T follicular helper cell (primary cell): ENCODE measurements at places on chromosomes 4 and X.

DNA sequence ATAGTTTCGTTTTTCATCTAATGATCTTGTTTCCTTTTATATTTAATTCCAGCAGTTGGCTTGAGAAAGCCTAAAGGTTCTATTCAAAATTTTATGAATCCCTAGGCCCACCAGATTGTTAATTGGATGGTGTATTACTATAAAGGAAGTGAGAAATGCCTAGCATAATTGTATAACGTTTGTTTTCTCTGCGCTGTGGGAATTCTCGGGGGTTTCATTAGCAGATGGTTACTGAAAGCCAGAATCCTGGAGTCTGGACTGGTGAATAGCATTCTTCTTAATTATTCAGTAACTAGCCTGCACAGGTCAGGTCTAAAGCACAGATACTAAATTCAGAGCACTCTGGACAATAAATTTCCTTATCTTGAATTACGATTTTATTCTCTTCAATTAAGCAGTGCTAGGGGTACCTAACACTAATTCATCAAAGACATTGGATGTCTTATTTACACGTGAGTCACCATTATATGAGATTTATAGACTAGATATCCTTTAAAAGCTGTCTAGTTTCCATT is 459.4 kb downstream of the DTHD1 start:
- DNase-seq: no peak

DNA sequence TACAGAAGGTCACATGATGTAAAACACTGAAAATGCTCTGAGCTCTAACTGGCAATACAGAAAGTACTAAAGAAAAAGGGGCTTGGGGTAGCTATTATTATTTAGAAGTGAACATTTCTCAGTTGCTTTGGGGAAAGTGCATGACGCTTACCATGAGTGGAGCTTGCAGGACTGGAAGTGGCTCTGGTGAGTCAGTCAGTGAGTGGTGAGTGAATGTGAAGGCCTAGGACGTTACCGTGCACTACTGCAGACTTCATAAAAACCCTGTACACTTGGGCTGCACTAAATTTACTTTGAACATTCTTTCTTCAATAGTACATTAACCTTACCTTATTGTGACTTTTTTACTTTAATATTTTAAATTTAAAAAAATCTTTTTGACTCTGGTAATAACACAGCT is 89.3 kb upstream of the ENPP6 start:
- no peak for DNase-seq

GRCh38 chrX:11558972-11559371 is 106.7 kb downstream of the ARHGAP6 start:
- DNase-seq: peak; percentile 46

GRCh38 chr4:30753316-30753715 is 33.1 kb downstream of the PCDH7 start:
- DNase-seq: no peak

DNA sequence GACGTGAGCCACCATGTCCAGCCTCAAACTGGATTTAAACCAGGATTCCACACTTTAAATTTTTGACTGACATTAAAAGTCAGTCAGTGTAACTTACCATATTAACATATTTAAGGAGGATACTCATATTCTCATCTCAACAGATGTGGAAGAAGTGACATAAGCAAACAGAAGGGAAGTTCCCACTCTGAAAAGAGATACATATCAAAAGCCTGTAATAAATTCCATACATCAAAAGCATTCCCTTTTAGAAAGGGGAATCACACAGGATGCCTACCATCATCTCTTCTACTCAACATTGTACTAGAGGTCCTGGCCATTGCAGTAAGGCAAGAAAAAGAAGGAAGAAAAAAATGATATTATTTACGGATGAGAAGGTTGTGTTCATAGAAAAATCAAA is 618.2 kb upstream of the DIPK2B start:
- no peak for DNase-seq

DNA sequence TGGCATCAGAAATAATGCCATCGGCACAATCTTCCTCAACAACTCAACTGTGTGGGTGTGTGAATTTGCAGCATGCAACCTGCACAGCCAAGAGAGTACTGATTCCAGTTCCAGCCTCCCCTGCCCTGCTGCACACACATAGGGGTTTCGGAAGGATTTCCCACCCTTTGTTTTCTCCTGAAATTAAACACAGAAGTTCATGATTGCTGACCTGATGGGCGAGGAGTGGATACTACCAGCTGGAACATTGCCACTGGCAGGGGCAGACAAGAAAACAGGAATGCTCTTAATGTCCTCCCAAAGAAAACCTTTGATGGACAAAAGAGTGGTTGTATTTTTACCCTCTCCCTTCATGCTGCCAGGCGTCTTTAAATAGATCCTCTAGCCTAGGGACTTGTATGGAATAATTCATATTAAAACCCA is 4.8 kb downstream of the NDP start:
- DNase-seq: no peak

- no peak for DNase-seq
Observed at GRCh38 chr4:26032142-26032541, 118.1 kb downstream of the SMIM20 start.

GRCh38 chrX:129600981-129601424 is 53.8 kb downstream of the APLN start:
- DNase-seq: no peak

DNA sequence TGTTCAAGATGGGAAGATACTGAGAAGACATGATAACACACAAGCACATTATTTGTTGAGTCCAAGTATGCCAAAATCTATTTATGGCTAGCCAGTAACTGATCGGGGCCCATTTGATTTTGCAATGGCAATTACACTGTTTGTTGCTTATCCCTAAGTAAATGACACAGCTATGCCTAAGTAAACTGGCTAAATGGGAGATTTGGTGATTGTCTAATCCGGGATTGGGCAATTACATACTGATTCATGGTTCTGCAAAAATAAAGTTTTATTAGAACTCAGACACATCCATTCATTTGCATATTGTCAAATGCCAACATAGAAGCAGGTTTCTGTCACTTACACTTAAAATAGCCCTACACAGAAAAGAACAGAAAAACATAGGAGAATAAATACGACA is 140.2 kb upstream of the TBL1X start:
- no peak for DNase-seq

DNA sequence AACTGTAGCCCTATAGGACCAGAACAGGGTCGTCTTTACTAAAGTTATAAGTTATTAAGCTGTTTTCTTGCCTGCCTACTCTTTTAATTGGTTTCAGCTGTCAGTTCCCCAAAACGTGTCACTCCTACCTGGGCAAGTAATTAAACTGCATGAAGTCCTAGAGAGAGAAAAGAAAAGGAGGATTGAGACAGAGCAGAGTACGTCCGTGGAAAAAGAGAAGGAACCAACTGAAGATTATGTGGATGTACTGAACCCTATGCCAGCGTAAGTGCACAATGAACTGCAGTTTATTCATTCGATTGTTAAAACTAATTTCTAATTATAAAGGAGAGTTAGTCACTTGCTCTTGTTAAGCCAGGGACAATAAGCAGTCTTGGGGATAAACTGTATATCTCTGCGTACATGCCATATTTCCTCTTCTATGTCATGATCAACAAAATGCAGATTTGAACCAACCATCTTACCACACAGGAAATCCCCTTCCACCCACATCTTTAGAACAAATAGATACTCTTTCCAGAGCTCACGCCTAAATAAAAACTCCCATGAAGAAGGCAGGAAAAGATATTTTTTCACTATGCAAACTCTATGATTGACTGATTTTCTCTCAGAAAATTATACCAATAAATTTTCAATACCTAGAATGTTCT is 22.8 kb downstream of the STAP1 start:
- no peak for DNase-seq

DNA sequence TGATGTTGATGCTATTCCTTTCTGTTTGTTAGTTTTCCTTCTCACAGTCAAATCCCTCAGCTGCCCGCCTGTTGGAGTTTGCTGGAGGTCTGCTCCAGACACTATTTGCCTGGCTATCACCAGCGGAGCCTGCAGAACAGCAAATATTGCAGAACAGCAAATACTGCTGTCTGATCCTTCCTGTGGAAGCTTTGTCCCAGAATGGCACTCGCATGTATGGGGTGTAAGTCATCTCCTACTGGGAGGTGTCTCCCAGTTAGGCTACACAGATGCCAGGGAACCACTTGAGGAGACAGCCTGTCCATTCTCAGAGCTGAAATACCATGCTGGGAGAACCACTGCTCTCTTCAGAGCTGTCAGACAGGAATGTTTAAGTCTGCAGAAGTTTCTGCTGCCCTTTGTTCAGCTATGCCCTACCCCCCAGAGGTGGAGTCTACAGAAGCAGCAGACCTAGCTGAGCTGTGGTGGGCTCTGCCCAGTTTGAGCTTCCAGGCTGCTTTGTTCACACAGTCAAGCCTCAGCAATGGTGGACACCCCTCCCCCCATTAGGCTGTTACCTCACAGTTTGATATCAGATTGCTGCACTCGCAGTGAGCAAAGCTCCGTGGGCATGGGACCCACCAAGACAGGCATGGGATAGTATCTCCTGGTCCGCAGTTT is 74.9 kb downstream of the SPIN3 start:
- DNase-seq: no peak

DNA sequence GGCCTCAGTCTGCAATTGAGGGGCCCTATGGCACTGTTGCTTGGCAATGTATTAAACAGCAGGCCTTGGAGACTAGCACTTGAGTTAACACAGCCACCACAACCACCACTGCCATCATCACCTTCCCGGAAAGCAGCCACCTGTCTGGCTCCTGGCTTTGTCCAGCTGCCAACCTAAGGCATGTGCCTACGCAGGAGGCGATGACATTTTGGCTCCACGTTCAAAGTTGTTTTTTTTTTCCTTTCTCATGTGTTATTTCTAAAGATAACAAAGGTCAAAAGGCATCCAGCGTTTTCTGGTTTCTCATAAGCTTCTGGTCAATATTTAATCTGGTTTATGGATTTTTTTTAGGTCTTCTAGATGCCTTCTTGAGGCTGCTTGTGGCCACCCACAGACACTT is 7.5 kb downstream of the CLDN2 start:
- no peak for DNase-seq

- no peak for DNase-seq
Observed at GRCh38 chr4:112386071-112386470, 88.9 kb downstream of the ALPK1 start.

- DNase-seq: no peak
Observed at GRCh38 chr4:163744861-163745260, 250.4 kb downstream of the TMA16 start.

- no peak for DNase-seq
Observed at GRCh38 chrX:138914767-138915166, 203.2 kb upstream of the FGF13 start.

DNA sequence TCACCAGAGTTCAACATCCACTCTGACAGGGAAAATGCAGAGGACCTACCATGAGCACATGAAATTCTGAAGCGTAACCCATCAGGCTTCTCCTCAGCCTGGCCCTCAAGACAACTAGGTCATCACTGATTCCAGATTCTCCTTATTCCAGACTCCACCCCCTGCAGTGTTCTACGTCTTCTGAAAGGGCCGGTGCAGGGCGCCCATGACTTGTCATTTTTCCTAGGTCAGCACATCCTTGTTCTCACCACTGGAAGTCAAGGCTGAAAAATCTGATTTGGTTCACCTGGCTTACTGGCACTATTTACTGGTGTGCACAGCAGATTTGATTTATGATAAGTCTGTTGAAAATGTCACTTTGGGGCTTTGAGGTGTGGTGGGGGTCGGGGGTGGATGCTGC is 140.9 kb upstream of the KLF3 start:
- no peak for DNase-seq

DNA sequence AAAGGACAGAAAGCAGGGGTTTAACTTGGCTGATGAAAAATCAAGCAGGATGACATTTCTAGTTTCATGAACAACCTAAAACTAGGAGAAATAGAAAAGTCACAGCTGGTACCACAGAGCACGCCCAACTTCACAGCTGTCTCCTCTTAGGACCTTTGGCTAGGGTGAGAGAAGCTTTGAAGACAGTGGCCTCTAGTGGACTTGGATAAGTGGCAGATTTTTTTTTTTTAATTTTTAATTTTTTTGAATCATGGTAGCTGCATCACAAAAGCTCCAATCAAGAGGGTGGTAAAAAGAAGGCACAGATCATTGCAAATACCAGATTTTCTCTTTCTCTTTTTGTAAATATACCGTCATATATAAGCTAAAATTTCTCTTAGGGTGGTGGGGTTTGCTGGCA is 20.2 kb upstream of the MAP3K15 start:
- no peak for DNase-seq

DNA sequence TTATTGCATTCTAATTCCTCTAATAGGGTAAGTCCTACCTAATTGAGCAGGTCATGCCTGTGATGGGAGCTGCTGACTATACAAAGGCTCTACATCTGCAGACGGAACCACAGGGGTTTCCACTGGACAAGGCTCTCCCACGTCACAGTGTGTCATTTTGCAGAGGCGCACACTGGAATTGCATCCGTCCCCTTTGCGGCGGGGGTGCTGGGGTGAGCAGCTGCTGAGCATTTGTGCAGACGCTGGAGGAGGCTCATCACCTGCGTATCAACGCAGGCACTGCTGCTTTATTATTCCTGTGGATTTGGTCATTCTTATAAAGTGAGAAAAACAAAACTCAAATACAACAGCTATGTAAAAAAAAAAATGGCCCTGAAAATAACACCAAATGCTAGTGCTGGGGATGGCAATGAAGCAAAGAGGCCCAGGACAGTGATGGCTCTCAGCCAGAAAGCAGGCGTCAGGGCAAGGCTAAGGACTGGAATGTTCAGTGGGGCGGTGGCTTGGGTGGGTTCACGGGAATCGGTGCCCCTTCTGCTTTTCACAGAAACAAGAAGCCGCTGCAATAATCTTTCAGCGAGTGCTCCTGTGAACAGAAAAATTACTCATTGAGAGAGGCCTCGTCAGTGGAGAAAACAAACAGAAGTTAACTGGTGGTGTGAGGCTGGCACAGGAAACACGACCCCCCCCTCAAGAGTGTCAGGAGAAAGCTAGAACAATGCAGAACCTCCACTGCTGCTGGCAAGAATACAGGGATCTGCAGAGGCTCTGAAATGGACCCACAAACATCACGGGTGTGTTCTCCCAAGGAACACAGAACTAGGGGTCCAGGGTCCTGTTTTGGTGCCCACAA is 67.8 kb downstream of the GATB start:
- DNase-seq: no peak

DNA sequence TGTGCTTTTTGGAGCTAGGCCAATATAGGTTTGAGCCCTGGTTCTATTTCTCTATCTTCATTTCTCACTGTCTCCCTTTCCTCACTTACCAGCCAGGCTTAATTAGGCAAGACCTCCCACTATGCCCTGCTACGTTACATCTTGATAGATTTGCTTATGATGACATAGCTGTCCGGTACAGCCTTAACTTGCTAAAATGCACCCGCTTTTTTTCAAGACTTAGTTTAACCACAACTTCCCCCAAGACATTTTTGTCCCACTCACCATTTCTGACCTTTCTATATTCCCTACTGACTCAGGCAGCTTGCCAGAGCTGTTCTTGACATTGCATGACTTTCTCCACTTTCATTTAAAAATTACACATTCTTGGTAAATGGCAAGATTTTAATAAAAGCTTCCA is 152.6 kb downstream of the MID1 start:
- DNase-seq: no peak

GRCh38 chrX:73863268-73863667 is 300.3 kb downstream of the CHIC1 start:
- DNase-seq: no peak
